ENCODE measurements at places on chromosomes 5 and 9.

DNA sequence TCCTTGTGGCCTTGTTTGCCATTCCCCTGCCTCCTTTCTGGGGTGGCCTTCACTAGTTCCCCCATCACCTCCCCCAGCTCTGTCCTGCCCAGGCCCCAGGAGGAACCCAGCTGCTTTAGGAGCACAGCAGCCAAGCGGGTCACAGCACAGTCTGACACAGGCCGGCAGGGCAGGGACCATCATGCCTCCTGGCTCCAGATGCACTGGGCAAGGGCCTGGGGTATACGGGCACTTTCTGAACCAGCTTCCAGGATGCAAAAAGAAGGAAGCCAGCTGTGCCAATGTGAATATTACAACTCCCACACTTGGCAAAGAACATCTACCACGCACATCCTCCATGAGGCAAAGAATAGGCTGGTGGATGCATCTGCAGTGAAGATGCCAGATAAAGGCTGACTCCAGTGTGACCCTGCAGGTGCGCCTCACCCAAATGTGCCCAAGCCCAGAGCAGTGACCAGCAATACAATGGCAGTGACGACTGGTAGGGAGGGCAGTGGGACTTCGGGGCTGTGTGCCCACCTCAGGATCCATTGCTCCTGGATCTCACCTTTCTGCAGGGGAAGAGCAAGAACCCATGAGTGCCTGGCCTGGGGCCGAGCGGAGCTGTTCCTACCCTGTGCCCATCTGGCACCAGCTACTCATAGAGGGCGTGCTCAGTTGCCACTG, 6.3 kb upstream of the IL3 start:
- DNase-seq = no peak

DNA sequence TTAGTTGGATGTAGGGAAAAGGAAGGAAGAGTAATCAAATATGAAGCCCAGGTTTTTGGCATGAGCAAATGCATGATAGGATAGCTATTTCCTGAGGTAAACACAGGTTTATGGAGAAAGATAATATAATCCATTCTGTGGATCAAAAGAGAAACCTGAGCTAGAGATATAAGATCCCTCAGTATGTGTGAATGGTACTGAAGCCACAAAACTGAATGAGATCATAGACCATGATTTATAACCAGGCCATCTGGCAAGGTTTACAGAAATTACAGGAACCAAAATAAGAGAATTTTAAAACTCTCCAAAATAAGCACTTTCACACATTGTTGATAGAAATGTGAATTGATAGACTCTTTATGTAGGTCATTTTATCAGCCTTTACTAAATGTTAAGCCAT, 28.7 kb upstream of the ECM2 start:
- DNase-seq = peak; percentile 78

DNA sequence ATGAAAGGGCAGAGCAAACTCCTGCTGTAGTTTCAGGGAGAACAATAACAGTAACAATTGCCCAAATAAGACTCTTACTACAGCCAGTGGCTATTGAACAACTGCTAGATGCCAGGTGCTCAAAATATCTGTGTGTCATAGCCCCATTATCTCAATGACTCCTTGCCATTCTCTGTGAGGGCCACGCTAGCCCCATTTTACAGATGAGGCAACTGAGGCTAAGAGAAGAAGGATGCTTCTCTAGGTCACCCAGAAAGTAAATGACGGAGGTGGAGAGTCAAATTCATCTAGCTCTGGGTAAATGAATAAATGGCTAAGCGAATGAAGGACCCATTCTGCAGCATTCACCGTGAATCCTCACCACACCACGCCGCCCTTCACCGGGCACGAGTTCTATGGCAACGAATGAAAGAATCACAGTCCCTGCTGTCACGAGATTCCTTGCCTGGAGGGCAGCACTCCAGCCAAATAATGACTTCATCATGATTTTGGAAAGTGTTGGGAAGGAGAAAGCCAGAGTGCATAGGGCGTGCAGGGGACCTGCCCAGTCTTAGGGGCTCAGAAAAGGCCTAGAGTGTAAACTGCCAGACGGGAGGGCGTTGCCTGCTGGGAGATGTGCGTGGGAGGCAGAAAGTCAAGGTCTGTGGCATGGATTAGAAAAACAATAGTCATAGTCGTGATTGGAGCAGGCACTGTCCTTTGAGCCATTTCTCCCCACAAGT, 147.2 kb downstream of the C9orf50 start:
- DNase-seq = no peak

- DNase-seq = no peak
Measured at GRCh38 chr5:173627860-173628392, 11.5 kb upstream of the BOD1 start.

DNA sequence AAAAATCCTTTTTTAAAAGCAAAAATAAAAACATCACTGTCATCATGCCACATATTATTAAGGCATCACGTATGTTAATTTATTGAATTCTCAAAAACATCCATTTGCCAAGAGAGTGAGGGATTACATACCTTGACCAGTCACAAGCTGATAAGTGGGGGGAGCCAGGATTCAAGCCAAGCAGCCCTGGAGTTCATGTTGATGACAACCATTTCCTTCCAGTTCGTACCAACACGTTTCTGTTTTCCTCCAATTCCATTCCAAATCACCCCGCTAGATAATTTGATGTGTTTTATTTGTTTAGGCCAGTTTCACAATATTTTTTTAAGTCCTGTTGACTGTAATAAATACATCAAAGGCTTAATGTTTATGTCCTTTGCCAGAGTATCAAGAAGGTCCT, 53.0 kb downstream of the SLC1A3 start:
- DNase-seq = no peak

DNA sequence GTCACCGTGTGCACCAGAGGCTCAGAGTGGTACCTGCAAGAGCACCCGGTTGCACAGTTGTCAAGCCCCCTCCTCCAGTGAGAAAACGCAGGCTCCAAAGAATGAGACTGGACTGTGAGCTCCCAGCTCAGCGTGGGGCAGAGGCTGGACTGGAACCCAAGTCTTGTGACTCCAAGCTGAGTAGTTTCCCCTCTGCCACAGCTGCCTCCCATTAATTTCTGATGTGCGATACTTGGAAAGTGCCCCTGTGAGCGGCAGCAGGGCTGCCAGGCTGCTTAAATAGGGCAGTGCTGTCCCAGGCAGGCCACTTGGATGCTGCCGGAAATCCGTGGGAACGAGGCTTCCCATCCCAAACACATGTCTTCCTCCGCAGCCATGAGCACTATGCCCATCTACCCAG, 62.2 kb upstream of the ANGPTL2 start:
- DNase-seq = no peak

DNA sequence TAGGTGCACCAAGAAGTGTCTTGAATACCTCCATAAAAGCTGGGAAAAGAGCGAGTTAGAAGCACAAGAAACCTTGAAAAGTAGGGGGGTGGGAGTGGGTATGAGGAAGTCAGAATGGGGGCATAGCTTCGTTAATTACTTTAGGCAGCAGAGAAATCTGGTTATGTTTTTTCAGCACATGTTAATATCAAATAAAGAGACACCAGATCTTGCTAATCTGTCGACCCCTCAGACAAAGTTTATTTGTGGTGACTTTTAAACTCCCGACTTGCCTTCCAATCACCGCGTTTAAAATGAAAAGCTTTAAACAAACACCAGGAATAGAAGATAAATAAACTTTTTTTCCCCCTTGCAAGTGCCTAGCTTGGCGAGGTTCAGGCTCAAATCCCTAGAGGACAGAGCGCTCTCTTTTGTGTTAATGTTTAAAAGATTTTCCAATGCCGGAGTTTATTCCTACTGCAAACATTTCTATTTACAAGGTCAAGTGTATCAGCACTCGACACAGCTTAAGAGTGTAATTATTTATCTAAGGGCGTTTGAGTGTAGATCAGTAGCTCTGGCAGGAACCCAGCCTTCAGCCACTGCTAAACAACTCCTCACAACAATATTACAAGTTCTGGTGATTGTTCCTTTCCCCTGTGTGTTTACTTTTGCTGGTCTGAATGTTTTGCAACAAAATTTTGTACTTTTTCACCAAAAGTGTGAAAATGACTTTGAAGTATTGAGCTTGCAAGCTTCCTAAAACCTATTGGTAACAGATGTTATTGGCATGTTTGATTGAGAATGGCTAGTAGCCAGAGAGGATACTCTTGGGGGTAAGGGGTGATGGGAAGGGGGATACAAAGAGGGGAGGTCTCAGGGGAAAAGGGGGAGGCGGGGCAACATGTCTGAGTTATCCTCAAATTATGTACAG, 3.8 kb downstream of the GAS1 start:
- DNase-seq = no peak
